ENCODE measurements at places on chromosomes 1 and 21.

DNA sequence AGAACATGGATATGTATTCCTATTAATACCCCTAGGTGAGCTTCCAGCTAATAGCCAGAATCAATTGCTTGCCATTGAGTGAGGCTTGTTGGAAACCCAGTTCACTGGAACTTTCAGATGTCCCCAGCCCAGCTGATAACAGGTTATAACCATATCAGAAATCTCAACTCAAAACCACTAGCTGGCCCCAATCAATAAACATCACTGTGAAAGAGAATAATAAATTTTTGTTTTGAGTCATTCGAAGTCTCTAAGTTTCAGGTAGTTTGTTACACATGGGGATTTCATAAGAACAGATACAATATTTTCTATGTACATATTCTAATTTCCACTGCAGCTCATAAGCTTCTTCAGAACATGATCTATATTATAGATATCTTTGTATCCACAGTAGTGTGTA, 162.9 kb upstream of the SNX7 start:
- DNase-seq, result no peak

GRCh38 chr1:1955621-1956094, 36.6 kb upstream of the TMEM52 start:
- DNase-seq, result no peak

DNA sequence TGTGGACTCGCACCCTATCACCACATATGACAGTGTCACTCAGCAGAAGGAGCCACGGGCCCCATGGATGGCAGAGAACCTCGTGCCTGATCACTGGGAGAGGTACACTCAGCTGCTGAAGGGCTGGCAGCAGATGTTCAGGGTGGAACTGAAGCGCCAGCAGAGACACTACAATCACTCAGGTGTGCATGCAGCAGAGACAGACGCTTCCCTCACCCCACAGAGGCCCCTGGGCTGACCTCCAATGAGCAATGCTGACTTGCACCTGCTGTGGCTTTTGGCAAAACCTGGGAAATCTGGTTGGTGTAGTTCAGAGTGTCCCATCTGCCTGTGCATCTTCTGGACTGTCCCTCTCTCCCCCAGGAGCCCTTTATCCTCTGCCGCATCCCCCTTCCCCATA, 51.9 kb downstream of the KIAA1614 start:
- no peak for DNase-seq

DNA sequence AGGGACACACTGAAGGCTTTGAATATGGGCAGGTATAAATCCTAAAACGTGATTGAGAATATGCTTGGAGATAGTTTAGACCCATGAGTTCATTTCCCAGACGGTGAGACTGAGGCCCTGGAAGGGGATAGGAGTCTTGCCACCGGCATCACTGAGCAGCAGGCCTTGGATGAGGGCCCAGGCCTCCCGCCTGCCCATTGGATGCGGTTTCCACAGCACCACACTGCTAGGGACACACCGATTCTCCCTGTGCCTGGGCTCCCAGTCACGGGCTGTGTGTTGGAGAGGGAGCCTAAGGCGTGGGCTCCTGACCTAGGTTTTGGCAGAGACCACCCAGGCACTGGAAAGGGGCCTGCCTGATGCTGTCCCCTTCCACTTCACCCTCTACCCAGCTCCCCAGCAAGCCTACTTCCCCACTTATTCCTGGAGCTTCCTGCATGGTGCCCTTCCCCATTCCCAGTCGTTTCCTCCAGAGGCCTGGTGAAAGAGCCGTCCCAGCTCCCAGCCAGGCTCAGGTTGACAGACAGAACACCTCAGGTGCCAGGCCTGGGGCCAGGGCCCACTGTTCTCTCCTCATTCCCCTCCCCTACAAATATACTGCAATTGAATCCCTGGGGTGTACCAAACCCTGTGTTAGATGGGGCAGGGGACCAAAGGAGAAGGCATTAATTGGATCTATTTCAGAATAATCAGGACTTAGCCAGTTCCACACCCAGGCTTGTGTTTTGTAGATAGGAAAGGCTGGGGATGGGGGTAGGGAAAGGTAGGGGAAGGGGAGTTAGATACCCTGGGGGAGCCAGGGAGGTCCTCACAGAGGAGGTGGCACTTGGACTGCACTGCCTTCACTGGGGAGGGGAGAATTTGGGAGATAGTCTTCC, 3.4 kb downstream of the FOXO6 start:
- no peak for DNase-seq

Measured in NCI-H1417 treated with DMSO at 0.1 percent for 48 hours (cell line).